GF-D8 (cell line): ENCODE measurements at places on chromosomes 4 and X.

GRCh38 chr4:41643331-41643730 is 105.2 kb downstream of the PHOX2B start:
- no peak for DNase-seq

- DNase-seq, result no peak
Measured at GRCh38 chr4:16417198-16417597, 190.9 kb upstream of the TAPT1 start.

DNA sequence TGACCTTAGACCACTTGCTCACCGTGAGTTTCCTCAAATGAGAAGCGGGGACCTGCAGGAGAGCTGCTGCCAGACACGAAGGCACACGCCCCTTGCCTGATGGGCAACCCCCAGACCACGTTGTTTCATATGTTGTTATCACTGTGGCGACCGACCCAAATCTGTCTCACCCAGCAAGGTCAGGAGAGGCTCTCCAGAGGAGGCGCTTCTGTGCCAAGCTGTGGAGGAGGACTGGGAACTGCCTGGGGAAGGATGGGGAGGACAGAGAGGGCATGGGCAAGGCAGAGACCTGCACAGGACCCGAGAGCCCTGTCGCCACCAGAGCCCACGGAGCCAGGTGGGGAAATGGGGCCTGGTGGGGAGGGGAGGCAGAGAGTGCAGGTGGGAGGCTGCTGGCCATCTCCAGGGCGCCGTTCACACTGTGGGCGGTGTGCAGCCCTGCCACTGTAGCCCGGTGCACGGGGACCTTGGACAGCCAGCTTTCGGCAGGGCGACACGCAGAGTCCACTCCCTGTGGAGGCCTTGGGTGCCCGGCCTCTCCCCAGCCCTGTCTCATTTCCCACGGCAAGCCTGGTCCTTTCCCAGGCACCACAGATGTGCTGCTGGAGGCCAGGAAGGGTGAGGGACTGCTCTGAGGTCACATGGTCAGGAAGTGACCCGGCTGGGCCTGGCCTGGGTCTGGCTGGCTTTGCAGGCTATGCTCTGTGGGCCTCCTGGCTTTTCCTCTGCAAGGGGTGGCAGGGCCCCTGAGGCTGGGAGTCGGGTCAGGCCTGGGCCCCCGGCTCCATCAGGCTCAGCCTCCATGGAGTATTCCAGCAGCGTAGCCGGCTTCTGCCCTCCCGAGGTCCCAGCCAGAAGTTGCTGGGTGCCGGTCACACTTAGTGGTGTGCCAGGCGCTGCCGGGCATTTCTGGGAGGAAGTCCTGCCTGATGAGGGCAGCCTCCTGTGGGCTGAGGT is 3.2 kb downstream of the HTRA3 start:
- DNase-seq, result no peak

GRCh38 chr4:161813889-161814288 is 349.9 kb downstream of the FSTL5 start:
- DNase-seq, result no peak

DNA sequence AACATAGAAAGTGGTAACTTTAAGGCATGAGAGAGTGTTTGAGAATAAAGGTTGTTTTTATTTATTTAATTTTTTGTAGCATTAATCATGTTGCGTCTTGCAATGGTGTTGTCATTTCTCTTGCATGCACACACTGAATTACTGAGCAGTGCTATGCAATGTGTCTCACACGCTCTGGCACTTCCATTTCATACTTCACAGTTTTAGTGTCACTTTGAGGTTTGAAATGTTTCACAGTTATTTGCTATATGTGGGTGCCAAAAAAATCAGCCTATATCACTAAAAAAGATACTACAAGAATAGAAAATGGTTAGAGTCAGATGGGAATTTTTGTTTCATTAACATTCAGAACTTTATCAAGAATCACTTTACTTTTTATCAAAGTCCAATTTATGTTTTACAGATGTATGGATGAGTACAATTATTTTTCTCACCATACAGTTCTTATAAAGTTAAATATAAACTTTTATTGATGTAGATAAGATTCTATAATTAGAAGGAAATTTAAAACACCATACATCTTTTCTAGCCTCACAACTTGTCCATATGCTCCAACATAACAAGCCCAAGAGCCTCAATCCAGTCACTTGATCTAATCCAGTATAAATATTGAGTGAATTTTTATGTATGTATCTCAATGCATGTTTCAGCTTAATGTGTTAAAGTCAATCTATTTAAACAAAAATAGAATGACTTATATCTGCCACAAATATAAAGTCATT is 114.0 kb downstream of the IQCM start:
- DNase-seq, result no peak

DNA sequence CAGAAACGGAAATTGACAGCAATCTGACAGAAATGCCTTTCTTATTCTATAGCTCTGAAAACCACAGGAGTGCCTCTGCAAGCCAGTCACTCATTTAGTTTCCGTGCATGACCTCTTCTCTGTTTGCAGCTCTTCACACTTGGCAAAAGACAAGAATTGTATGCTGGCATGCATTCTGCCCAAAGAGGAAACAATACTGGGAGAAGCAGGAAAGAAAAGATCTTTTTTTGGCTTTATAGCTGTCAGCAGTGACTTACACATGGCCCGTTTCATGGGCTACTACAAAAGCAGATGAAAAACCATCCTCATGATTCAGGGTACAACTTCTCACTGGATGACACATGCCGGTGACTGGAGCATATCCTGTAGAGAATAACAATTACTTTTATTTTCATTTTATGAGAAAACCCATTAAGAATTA is 249.4 kb downstream of the ADAMTS3 start:
- DNase-seq, result no peak

- no peak for DNase-seq
Measured at GRCh38 chrX:42109428-42109827, 186.1 kb upstream of the CASK start.

DNA sequence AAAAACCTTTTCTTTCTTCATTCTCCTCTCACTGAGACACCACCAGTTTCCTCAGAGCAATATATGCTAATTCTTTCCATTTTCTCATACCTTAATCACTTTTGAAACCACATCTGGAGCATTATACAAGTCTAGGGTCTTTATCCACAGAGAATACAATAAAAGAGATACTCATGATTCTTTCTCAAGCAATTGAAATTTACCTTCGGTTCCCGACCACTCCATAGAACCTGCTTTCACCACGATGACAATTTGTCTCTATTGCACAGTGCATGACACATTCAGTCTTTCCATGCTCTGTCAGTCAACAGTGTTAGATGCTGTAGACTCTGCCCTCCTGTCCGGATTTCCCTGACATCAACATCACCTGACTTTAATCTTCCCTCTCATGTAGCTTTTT is 409.3 kb upstream of the NWD2 start:
- no peak for DNase-seq

- DNase-seq, result no peak
Measured at GRCh38 chr4:71680706-71681105, 103.2 kb downstream of the GC start.

GRCh38 chr4:86611757-86612156 is 17.6 kb downstream of the PTPN13 start:
- DNase-seq, result no peak

DNA sequence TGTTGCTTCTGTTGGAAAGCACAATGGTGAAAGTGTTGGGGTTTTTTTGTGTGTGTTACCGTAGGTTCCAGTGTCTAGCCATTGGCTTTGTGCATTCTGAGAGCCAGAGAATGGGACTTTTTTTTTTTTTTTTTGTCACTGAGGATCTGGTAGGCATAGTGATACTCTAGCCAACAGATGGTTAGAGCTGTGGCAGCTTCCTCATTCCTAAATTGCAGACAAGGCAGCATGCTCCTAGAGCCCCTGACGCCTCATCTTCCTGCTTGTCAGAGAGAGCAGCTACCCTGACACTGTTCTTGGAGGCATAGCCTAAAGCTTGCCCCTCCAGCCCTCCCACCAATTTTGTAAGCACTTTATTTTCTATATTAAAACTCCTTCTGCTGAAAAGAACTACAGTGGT is 27.0 kb downstream of the ARHGEF9 start:
- no peak for DNase-seq
